ENCODE measurements at places on chromosomes 16 and 17. TPM values are rescaled to one million over a fixed set of nuclear protein-coding genes. Genes with fewer than 3 reads are reported as not detected.

TEKT1 gene
- total RNA-seq, result not detected

NPIPA3 gene
- 3.7 TPM for total RNA-seq

SLX4 gene
- 15.5 TPM for total RNA-seq

RBFOX1 gene
- total RNA-seq, result not detected

C16orf46 gene
- 1.2 TPM for total RNA-seq

RHBDL3 gene
- total RNA-seq, result 3.2 TPM

CSH1 gene
- total RNA-seq, result not detected

WNT3 gene
- total RNA-seq, result 3.4 TPM

HOXB3 gene
- 127 TPM for total RNA-seq

EPX gene
- total RNA-seq, result not detected

TELO2 gene
- total RNA-seq, result 65.4 TPM

PPM1E gene
- 2.9 TPM for total RNA-seq

SLC2A4 gene
- 0.31 TPM for total RNA-seq

IST1 gene
- total RNA-seq, result 173 TPM

EFCAB13 gene
- total RNA-seq, result 7.1 TPM

ABCA3 gene
- 58.4 TPM for total RNA-seq

NPW gene
- total RNA-seq, result 15.3 TPM

KRTAP9-2 gene
- total RNA-seq, result not detected

COX6A2 gene
- total RNA-seq, result not detected

ITGAX gene
- total RNA-seq, result 0.49 TPM

SLC16A13 gene
- total RNA-seq, result 13.1 TPM

SYCE1L gene
- 4.5 TPM for total RNA-seq

TP53TG3F gene
- total RNA-seq, result 0.54 TPM

TRPV2 gene
- 34.9 TPM for total RNA-seq

NT5M gene
- 3.1 TPM for total RNA-seq

CCL23 gene
- not detected for total RNA-seq

KRTAP4-3 gene
- total RNA-seq, result not detected

MT4 gene
- not detected for total RNA-seq

CYB5D1 gene
- total RNA-seq, result 8.6 TPM

SLC13A2 gene
- total RNA-seq, result not detected

EVPL gene
- total RNA-seq, result 36.4 TPM

KCNG4 gene
- total RNA-seq, result not detected

RFWD3 gene
- total RNA-seq, result 53.7 TPM

TBX21 gene
- 0.10 TPM for total RNA-seq

CD68 gene
- total RNA-seq, result 51.6 TPM

TBC1D26 gene
- total RNA-seq, result 0.05 TPM

CDRT15L2 gene
- not detected for total RNA-seq

FBXW10 gene
- not detected for total RNA-seq

EFCAB5 gene
- 0.39 TPM for total RNA-seq

All from Panc1 (cell line).